ENCODE measurements at places on chromosomes 1 and 21. TPM values are rescaled to one million over a fixed set of nuclear protein-coding genes. Genes with fewer than 3 reads are reported as not detected.

CACYBP gene
- 166 TPM for total RNA-seq

LAPTM5 gene
- total RNA-seq = not detected

C4BPB gene
- not detected for total RNA-seq

SPATA6 gene
- 18.2 TPM for total RNA-seq

PDE4DIP gene
- total RNA-seq = 7.4 TPM

SUSD4 gene
- total RNA-seq = 3.5 TPM

HPDL gene
- 2.4 TPM for total RNA-seq

SAMD11 gene
- not detected for total RNA-seq

CFHR4 gene
- not detected for total RNA-seq

AGRN gene
- total RNA-seq = 142 TPM

FCRL6 gene
- total RNA-seq = not detected

SCYL3 gene
- 12.8 TPM for total RNA-seq

GPR37L1 gene
- 0.06 TPM for total RNA-seq

SPRR1A gene
- not detected for total RNA-seq

SYT11 gene
- total RNA-seq = 6.3 TPM

CCDC24 gene
- total RNA-seq = 13.5 TPM

DNALI1 gene
- total RNA-seq = 36.5 TPM

OPRD1 gene
- 0.37 TPM for total RNA-seq

COL8A2 gene
- total RNA-seq = 0.06 TPM

LRRC8C gene
- total RNA-seq = 5.5 TPM

AKNAD1 gene
- total RNA-seq = not detected

SFN gene
- 0.99 TPM for total RNA-seq

NBPF4 gene
- total RNA-seq = not detected

All from neural progenitor cell (in vitro differentiated cells).